ENCODE measurements at places on chromosomes 12 and 14. TPM values are rescaled to one million over a fixed set of nuclear protein-coding genes. Genes with fewer than 3 reads are reported as not detected.

WNT5B gene
- total RNA-seq, result 28.5 TPM

EFS gene
- 15.4 TPM for total RNA-seq

SIVA1 gene
- 222 TPM for total RNA-seq

SYCP3 gene
- not detected for total RNA-seq

- DNase-seq, result no peak
Observed at GRCh38 chr14:53126731-53127130, 26.4 kb downstream of the DDHD1 start.

GRCh38 chr12:127035011-127035879 is 1231.7 kb upstream of the TMEM132C start:
- no peak for DNase-seq

GRCh38 chr14:84894254-84894653 is 635.7 kb upstream of the FLRT2 start:
- DNase-seq, result no peak

DNA sequence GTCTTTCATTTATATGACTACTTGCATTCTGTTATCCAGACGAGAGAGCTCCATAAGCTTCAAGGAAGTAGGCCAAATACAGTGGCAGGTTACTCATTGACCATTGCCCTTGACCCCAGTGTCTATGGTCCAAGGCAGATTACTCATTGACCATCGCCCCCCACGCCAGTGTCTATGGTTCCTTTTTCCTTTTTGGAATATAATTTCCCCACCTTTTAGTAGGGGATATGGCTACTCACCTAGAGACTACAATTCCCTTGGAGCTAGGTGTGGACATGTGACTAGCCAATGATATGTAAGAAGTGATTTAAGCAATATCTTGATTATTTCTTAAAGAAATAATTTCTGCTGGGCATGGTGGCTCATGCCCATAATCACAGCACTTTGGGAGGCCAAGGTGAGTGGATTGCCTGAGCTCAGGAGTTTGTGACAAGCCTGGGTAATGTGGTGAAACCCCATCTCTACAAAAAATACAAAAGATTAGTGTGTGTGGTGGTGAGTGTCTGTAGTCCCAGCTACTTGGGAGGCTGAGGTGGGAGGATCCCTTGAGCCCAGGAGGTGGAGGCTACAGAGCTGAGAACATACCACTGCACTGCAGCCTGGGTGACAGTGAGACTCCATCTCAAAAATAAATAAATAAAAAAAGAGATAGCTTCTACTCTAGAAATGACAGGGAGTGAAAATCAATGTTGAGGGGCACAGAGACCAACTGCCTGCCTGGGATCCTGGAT is 32.6 kb downstream of the SIX4 start:
- DNase-seq, result no peak

- DNase-seq, result no peak
Observed at GRCh38 chr12:1738446-1738845, 47.6 kb downstream of the ADIPOR2 start.

OS9 gene
- 268 TPM for total RNA-seq

DNA sequence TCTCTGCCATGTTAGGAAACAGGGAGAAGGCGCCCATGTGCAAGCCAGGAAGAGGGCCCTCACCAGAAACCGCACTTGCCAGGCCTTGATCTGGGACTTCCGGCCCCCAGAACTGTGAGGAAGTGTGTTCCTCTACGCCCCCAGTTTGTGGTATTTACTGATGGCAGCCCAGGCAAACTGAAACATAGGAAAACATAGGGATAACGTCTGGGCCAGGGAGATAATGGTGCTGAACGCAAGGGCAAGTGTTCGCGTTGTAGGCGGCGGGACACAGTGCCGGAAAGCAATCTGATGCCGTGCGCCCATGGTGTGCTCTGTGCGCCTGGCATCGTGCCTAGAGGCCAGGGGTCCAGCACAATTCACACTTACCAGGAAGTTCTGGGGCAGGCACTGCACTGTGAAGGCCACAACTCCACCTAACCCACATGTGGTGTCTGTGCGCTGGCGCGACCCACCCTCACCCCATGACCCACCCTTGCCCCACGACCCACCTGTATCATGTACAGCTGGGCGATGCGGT is 53.6 kb downstream of the ARL6IP4 start:
- DNase-seq, result no peak

GAS2L3 gene
- 7.3 TPM for total RNA-seq

BATF gene
- total RNA-seq, result not detected
